ENCODE measurements at places on chromosomes 2 and 18. TPM values are rescaled to one million over a fixed set of nuclear protein-coding genes. Genes with fewer than 3 reads are reported as not detected.
A peak's percentile ranks its signal among the peaks of the same experiment; 100 is the strongest.

SLC16A14 gene
- total RNA-seq, result 2.4 TPM

DNA sequence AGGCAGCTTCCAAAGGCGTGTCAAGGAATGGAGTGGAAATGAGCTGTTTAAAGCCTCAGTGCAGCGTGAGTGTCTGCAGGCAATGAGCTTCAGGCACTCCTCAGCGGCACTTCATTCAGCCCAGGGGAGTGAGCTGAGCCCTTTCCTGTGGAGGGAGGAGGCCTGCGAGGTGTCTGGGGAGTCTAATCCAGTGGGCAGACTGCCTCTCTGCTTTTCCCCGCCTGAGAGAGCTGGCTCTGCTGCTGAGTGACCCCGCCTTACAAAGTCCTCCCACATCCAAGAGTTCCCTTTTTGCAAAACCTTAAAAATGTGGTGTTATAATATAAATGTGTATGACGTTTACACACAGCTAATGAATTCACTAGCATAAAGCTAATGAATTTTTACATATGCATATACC lies 7.0 kb upstream of the LDLRAD4 start:
- peaks cover 46% of the 10 kb centered on the region for H3K27me3 ChIP-seq
- H3K4me1 ChIP-seq, result no peaks in the 10 kb centered on the region
- no peak for DNase-seq
- no peak overlapping the region for H3K4me3 ChIP-seq
- H3K27ac ChIP-seq, result no peak overlapping the region

- H3K27ac ChIP-seq, result no peak overlapping the region
- peaks cover 14% of the 10 kb centered on the region for H3K4me1 ChIP-seq
- H3K36me3 ChIP-seq, result no peaks in the 10 kb centered on the region
- no peak overlapping the region for H3K4me3 ChIP-seq
Observed at GRCh38 chr18:37519510-37520135, 46.0 kb downstream of the CELF4 start.

GRCh38 chr2:223972656-223973102 lies 15.4 kb downstream of the MRPL44 start:
- no peaks in the 10 kb centered on the region for H3K27me3 ChIP-seq
- no peaks in the 10 kb centered on the region for H3K36me3 ChIP-seq
- DNase-seq, result no peak
- H3K4me3 ChIP-seq, result no peak overlapping the region
- no peak overlapping the region for H3K27ac ChIP-seq

POTEJ gene
- total RNA-seq, result 0.19 TPM

GRCh38 chr18:66209656-66210055 lies 394.2 kb downstream of the CDH19 start:
- DNase-seq, result no peak
- H3K27me3 ChIP-seq, result no peaks in the 10 kb centered on the region
- no peak overlapping the region for H3K4me3 ChIP-seq
- no peak overlapping the region for H3K27ac ChIP-seq
- H3K36me3 ChIP-seq, result no peaks in the 10 kb centered on the region

DNA sequence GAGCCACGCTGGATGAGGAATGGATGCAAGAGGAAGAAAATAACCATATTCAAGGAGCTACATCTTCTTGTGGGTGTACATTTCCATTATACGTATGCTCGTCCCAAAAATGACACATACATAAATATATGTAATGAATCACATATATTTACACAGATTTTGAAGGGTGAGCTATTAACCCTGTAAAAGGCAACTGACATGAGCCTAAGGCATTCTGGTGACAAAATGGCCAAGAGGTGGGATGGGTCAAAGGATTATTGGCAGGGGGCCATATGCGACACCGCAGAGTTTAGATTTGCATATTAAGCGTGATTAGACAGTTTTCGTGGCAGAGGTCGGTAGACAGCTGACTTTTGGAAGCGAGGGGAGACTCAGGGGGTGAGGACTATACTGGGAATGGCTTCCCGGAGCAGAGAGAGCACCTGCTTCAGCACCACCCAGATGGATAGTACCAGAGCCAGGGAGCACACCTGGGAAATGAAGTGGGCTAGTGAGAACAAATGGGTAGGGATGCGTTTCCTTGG lies 431 bp upstream of the CNRIP1 start:
- H3K4me1 ChIP-seq, result peaks cover 4% of the 10 kb centered on the region
- DNase-seq, result peak; percentile 27
- H3K36me3 ChIP-seq, result no peaks in the 10 kb centered on the region
- no peak overlapping the region for H3K27ac ChIP-seq
- peak overlapping the region; percentile 59 for H3K4me3 ChIP-seq

NEU4 gene
- total RNA-seq, result 1.3 TPM

GRCh38 chr2:70132244-70133126 lies 45.2 kb downstream of the PCBP1 start:
- H3K27ac ChIP-seq, result peak overlapping the region; percentile 87
- no peaks in the 10 kb centered on the region for H3K36me3 ChIP-seq
- H3K27me3 ChIP-seq, result no peaks in the 10 kb centered on the region
- no peak for DNase-seq
- peaks cover 44% of the 10 kb centered on the region for H3K4me1 ChIP-seq

GRCh38 chr2:230358305-230358704 lies 31.3 kb downstream of the SP140L start:
- H3K36me3 ChIP-seq, result peaks cover 3% of the 10 kb centered on the region
- H3K4me3 ChIP-seq, result no peak overlapping the region
- no peak overlapping the region for H3K27ac ChIP-seq

GRCh38 chr2:230847883-230848388 lies 16.8 kb upstream of the ITM2C start:
- peaks cover 3% of the 10 kb centered on the region for H3K4me1 ChIP-seq
- no peaks in the 10 kb centered on the region for H3K36me3 ChIP-seq
- H3K4me3 ChIP-seq, result no peak overlapping the region
- DNase-seq, result peak; percentile 86

ST8SIA5 gene
- 5.3 TPM for total RNA-seq

GAL3ST2 gene
- total RNA-seq, result 0.51 TPM

GPBAR1 gene
- total RNA-seq, result 9.7 TPM

VAMP5 gene
- total RNA-seq, result 4.2 TPM

DNA sequence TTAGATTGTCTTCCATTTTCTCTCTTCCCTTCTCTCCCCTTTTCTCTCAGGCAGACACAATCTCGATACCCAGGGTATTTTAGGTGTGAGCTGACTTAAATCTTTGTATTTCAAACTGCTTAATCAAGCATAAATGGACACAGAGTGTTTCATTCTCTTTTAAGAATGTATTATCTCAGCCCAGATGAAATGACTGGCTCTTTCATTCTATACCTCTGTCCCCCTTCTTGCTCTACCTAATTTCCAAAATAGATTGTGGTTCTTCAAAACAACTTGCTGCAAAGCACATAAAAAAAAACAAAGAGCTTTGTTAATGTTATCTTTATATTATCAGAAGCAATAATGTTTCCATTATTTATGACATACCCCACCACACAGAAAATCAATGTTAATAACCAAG lies 514.6 kb downstream of the ERBB4 start:
- no peaks in the 10 kb centered on the region for H3K27me3 ChIP-seq
- no peak overlapping the region for H3K4me3 ChIP-seq
- no peak for DNase-seq
- H3K27ac ChIP-seq, result no peak overlapping the region
- H3K36me3 ChIP-seq, result peaks cover 2% of the 10 kb centered on the region
- peaks cover 12% of the 10 kb centered on the region for H3K4me1 ChIP-seq

C2orf81 gene
- 11.3 TPM for total RNA-seq

DARS1 gene
- 65.0 TPM for total RNA-seq

- no peaks in the 10 kb centered on the region for H3K36me3 ChIP-seq
- peaks cover 11% of the 10 kb centered on the region for H3K27me3 ChIP-seq
- H3K27ac ChIP-seq, result no peak overlapping the region
- no peaks in the 10 kb centered on the region for H3K4me1 ChIP-seq
Observed at GRCh38 chr2:113765276-113765675, 8.8 kb upstream of the SLC35F5 start.

GRCh38 chr2:237020090-237020489 lies 65.6 kb upstream of the COPS8 start:
- DNase-seq, result no peak
- no peaks in the 10 kb centered on the region for H3K4me1 ChIP-seq
- H3K4me3 ChIP-seq, result no peak overlapping the region
- H3K36me3 ChIP-seq, result no peaks in the 10 kb centered on the region
- H3K27me3 ChIP-seq, result peaks cover 9% of the 10 kb centered on the region

DNA sequence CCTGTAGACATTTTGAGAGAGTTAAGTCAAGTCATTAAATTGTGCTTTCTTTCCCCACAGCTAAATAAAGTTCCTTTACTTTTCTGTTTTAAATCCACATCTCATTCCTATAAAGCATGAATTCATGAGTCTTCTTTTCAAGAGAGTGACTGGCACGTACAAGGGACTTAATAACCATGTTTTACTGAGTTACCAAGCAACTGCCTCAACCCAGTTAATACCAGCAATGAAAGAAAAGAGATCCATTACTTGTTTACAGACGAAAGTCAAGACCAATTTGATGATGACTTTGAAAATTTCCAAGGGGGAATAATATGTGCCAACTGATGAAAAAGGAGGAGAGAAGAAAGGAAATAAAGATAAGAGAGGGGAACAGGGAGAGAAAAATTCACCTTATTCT lies 1082.5 kb upstream of the GYPC start:
- H3K27me3 ChIP-seq, result no peaks in the 10 kb centered on the region
- DNase-seq, result no peak
- H3K4me3 ChIP-seq, result no peak overlapping the region
- H3K27ac ChIP-seq, result no peak overlapping the region

- H3K4me1 ChIP-seq, result peaks cover 23% of the 10 kb centered on the region
- no peak overlapping the region for H3K4me3 ChIP-seq
- H3K27me3 ChIP-seq, result peaks cover 3% of the 10 kb centered on the region
- DNase-seq, result no peak
Observed at GRCh38 chr18:49565612-49566011, 3.8 kb downstream of the LIPG start.

DNA sequence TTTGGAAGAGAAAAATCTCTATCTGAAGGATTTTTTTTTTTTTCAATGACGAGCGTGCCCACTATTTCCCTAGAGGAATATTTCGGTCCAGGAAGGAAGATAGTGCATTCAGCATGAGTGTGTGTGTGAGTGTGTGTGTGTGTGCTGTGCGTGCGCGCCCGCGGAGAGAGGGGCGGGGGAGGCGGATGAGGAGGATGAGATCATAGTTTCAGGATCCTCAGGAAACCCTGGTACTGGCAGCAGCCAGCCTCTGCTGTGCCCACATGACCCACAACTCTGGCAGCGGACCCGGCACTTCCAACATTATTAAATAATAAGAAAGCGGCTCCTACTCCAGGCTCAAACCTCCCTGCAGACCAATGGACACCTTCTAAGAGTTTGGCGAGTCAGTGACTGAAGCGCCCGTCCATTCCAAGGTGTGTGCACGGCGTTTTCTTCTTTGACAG lies 217.0 kb upstream of the DTNA start:
- peaks cover 26% of the 10 kb centered on the region for H3K27me3 ChIP-seq
- H3K27ac ChIP-seq, result peak overlapping the region; percentile 96
- H3K4me3 ChIP-seq, result peak overlapping the region; percentile 88
- DNase-seq, result peak; percentile 37
- H3K36me3 ChIP-seq, result no peaks in the 10 kb centered on the region

DNA sequence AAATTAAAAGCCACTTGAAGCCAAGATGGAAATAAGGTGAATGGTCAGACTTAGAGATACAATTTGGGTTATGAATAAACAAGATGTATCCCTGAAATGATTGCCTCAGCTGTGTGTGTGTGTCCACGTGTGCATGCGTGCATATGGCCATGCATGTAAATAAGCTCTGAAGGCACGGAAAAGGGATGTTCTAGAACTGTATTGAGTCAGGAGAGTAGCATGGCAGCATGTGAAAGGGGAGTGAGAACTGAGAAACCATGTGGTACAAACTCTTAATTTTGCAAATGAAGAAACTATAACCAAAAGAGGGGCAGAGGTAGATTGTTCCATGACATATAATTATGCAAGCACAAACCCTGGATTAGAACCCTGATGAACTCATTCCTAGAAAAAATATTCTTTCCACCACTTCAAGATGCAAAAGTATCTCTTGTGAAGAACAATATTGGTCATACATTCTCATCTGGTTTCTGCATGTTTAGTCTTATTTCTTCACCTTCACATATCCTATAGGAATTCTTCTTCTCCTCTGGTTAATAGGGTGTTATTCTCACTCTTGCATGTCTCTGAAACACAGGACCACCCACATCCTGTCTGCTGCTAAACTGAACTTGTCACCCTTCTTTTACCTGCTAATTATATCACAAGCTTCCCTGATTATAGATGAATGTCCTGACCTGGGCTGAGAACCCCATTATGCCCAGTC lies 455.8 kb downstream of the SETBP1 start:
- no peak overlapping the region for H3K27ac ChIP-seq
- peaks cover 1% of the 10 kb centered on the region for H3K36me3 ChIP-seq
- H3K27me3 ChIP-seq, result peaks cover 4% of the 10 kb centered on the region
- no peak for DNase-seq
- no peaks in the 10 kb centered on the region for H3K4me1 ChIP-seq
- no peak overlapping the region for H3K4me3 ChIP-seq

DNA sequence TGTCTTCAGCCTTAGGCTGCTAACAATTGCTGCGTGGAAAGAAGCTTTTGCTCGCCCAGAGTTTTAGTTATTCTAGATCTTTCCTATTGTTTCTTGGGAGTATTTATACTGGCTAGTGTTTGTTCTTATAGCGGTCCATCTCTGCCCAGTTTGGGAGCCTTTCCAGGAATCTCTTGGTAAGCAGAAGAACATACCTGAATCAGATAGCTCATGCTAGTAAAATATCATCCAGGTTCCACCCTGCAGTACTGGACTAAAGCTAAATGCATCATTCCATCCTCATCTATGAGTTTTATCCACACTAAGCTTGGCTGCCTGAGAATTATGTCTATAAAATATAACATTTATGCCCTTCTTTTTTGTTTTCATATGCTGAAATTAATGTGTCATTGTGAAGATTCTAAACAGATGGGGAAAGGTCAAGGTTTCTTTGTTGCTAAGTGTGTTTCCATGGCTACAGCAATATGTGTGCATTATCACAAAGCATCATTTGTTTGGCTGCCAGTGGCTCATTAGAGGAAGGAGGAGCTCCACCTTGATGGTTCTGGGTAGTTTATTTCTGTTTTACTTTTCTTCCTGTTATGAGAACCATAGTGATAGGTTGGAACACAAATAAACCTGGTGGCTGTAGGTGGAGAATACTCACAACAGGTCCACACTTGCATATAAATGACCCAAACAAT lies 182.8 kb downstream of the PIK3C3 start:
- H3K27me3 ChIP-seq, result no peaks in the 10 kb centered on the region
- H3K36me3 ChIP-seq, result peaks cover 4% of the 10 kb centered on the region
- DNase-seq, result no peak
- no peak overlapping the region for H3K4me3 ChIP-seq
- H3K4me1 ChIP-seq, result peaks cover 1% of the 10 kb centered on the region

DNA sequence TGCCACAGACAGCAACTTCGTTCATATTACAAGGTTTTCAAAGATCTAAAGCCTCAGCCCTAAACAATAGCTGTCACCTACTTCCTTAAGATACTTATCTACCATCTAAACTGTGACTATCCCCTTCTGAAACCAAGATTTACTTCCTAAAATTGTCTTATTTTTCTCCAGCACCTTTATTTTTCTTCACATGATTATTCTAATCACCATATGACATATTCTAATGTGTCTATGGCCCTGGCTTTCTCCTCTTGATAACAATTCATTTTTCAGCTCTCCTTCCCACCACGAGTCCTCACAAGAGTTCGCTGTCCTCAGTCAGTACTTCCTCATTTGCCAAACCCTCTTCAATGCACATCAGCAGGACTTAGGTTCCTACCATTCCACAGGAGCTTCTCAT lies 53.9 kb downstream of the RTTN start:
- DNase-seq, result no peak
- H3K4me3 ChIP-seq, result no peak overlapping the region
- peaks cover 15% of the 10 kb centered on the region for H3K36me3 ChIP-seq
- H3K27me3 ChIP-seq, result no peaks in the 10 kb centered on the region
- H3K4me1 ChIP-seq, result peaks cover 16% of the 10 kb centered on the region
- no peak overlapping the region for H3K27ac ChIP-seq

GRCh38 chr2:100887713-100888495 lies 68.0 kb downstream of the NPAS2 start:
- H3K36me3 ChIP-seq, result no peaks in the 10 kb centered on the region
- H3K4me1 ChIP-seq, result peaks cover 3% of the 10 kb centered on the region
- H3K27ac ChIP-seq, result no peak overlapping the region

Measured in progenitor cell of endocrine pancreas (in vitro differentiated cells).